NCI-H1092 treated with DMSO at 0.1 percent for 48 hours (cell line): ENCODE measurements at places on chromosomes 2 and 18.

DNA sequence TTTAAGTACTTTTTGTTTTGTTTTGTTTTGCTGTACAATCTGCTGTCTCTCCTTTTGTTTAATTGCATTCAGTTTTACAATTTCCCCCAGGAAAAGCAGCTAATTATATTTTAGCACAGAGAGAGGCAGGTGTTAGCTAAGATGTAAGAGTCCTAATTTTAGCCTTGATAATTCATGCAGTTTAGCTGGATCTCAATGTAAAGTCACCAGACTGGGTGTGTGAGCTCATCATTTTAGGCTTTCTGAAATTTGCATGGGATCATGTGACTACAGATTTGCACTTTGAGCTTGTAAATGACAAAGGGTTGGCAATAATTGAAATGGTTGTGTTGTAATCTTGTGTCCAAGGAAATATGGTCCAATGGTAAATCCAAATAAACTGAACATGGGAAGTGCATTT is 68.5 kb downstream of the ETAA1 start:
- no peak for DNase-seq

- no peak for DNase-seq
Observed at GRCh38 chr2:161159456-161160225, 587 bp upstream of the TANK start.

DNA sequence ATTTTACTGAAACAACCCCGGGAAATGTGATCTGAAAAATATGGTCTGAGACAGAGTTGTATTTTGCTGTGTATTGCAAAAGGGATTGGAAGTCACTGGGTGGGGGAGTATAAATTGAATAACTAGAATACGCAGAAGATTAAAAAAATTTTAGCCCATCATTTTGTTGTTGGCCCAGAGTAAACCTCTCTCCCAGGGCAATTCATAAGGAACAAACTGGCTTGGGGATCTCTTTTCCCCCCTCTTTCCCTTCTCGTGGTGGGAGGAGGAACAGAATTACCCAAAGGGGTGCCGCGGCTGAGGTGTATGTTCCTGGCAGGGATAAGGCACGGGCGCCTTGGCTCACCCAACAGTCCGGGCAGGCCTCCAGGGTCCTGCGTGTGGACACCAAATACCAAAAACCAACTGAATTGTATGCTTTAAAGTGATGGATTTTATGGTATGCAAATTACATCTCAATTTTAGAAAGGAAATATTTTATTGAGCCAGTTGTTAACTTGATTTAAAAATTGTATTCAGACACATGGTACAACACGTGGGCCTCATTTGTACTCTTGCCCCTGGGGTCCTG is 121.2 kb upstream of the SPRED2 start:
- DNase-seq: no peak

- DNase-seq: no peak
Observed at GRCh38 chr2:215904101-215904500, 109.2 kb downstream of the MREG start.

GRCh38 chr2:3079959-3080948 is 297.4 kb downstream of the EIPR1 start:
- DNase-seq: no peak
